Neural crest cell (in vitro differentiated cells): ENCODE measurements at places on chromosomes 1 and 21. TPM values are rescaled to one million over a fixed set of nuclear protein-coding genes. Genes with fewer than 3 reads are reported as not detected.
A peak's percentile ranks its signal among the peaks of the same experiment; 100 is the strongest.

GRCh38 chr1:244368279-244368678, 83.4 kb downstream of the ADSS2 start:
- no peak for DNase-seq

DNA sequence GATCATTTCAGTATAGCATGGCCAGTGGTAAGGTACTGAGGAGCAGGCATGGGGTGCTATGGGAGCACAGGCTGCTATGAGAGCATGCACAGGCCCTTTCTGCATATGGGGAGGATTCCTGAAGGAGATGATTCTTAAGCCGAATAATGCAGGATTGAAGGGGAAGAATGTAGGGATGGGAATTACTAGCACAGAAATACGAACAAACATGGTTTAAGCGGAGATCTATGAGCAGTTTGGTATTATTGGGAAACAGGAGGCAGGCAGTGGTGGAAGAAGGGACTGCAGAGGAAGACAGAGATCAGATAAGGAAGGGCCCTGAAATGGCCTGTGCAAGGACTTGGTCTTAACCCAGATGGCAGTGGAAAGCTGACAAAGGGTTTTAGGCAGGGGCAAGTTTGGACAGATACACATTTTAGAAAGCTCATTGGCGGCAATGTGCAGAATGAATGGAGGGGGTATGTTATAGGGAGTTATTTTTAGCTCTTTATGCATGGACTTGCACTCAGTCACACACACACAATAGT, 1.7 kb downstream of the OSCP1 start:
- no peak for DNase-seq

DNA sequence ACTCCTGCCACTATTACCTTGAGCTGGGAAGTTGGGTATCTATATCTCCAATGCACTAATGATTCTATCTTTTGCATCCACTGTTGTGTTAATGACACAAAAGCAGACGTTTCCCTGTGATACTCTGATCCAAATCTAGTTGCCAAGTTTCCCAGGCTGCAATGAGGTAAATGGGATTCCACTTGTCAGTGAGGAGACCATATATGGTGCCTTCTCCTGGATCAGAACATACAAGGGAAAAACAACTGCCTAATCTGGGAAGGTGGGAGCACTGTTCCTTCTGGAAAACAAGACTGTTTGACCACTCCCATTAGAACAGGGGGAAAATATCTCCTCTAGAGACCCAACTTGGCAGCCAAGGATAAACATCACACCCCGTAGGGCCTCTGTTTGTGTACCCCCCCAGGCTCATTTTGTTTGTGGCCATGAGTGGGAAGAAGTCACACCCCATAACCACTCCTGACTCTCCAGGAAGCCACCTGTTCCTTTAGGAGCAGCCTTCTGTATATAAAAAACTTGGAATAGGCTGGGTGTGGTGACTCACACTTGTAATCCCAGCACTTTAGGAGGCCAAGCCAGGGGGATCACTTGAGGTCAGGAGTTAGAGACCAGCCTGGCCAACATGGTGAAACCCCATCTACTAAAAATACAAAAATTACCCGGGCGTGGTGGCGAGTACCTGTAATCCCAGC, 28.5 kb upstream of the SLC6A9 start:
- no peak for DNase-seq

DNA sequence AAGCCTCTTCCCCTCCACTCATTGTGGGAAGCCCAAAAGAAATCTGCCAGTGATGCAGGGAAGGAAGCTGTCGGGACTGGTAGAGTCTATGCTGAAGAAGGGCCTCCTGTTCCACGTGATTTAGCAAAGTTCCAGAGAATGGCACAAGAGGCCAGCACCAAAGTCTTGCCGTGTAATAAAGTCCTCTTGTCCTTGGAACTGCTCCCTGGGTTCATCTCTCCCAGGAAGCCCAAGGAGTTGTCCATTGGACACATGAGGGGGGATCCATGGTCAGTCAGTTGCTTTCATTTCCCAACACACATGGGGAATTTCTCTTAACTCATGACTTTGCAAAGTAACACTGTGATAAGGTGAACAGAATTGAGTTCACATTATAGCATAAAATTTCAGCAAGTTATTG, 116.1 kb upstream of the RAB4A start:
- DNase-seq, result no peak

GRCh38 chr1:63316984-63317816, 5.2 kb upstream of the FOXD3 start:
- peak; percentile 67 for DNase-seq

DNA sequence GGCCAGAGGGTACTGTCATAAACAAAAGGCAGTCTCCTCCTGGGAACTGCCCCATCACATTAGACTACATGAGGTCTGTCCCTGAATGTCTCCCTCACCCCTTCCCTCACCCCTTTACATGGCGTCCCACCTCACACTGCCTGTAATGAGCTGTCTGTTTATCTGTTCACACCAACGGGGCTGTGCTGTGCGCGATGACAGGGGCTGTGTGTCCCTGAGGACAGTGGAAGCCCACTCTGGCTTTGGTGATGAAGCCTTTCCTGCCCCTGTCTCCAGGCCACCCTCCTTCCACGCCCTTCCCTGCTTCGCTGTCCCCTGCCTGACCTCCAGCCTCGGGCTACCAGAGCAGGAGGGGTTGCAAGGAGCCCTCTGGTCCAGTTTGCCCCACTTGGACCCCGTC, 22.7 kb downstream of the RHBG start:
- no peak for DNase-seq

DNA sequence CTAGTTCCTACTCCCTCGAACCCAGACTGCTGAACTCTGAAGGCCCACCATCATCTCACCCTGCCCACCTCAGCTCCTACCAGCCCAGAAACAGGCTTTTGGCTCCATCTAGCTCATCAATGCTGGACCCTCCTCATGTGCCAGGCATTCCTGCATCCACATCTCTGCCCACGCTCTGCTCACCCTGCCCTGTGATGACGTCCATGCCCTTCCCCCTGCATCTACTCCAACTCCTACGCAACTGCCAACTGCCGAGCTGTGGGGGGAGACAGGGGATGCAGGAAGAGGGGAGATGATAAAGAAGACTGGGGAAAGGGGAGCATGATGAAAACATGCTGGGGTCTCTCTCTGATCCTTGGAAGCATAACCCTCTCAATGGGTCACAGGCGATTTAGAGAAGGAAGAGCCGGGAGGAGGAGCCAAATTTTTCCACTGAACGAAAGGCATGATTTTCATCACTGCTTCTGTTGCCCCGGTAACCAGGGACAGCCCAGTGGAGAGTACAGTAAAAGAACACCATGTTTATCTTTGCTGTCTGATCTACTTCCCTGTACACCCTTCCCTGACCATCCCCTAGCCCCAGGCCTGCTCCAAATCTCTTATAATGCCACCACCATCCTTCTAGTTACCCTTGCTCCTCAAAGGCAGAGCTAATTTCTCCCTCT, 44.3 kb downstream of the CD34 start:
- no peak for DNase-seq

- no peak for DNase-seq
Observed at GRCh38 chr1:11850156-11850555, 2.6 kb upstream of the NPPA start.

DNA sequence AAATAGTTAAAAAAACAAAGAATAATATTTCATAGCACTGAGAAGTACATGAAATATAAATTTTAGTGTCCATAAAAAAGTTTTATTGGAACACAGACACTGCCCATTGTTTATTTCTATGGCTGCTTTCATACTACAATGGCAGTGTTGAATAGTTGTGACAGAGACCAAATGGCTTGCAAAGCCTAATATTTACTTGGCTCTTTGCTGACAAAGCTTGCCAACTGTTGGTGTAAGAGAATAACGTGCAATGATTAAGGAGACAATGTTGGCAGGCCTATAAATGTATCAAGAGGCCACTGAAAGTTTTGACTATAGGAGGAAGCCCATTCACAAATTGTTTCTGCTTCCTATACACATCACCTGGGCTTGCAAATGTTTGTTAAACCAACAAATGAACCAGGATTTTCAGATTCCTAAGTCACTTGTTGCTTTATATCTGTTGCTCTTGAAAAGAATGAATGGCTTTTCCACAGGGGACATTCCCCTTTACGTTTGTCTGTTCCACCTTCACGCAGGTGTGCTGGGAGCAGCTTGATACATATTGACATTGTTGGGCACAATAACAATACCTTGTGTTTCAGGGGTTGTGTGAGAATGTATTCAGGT, 5.5 kb upstream of the ST6GALNAC3 start:
- DNase-seq, result no peak

- no peak for DNase-seq
Observed at GRCh38 chr21:44795342-44795741, 6.3 kb downstream of the UBE2G2 start.

DNA sequence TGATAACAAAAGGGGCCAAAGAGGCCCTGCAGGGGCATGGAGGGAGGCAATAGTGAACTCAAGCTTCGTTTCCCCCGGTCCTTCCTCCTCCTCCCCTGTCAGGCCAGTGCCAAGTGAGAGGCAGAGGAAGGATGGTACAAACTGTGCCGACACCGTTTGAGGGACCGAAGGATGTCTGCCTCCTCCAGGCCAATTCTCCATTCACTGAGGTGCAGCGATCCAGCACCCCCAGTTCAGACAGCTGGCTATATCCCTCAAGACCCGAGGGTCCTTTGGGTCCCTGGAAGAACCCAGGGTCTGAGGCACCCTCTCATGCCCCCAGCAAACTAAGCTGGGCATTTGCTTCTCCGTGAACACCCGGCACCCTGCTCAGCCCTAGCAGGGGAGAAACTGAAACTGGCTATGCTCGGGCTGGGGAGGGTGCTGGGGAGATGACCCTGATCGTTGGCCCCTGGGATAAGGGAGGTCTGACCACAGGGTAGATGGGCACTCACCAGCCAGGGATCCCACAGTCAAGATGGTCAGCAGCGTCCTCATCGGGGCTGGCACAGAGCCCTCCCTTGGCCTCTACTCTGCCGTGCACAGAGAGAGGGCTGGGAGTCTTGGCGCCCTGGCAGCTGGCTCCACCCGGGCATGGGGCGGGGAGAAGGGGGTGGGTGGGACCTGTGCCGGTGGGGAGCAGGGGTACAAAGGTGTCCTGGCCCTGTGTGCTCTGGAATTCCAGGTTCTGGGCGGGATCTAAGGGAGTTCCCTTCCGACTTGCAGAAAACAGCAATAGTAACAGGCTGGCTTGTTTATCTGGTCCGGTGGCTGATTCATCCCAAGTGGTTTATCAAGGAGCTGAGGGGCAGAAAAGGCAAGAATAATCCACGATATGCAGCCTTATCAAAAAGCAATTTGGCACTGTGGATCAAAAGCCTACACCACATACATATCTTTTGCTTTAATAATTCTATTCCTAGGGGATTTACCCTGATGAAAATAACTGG, at the start of gene IL22RA1:
IL22RA1 (minus strand) TSS at position 595 of the 989 bp plus-strand sequence; CDS start at position 537, 58 bp downstream.
- DNase-seq, result no peak

DNA sequence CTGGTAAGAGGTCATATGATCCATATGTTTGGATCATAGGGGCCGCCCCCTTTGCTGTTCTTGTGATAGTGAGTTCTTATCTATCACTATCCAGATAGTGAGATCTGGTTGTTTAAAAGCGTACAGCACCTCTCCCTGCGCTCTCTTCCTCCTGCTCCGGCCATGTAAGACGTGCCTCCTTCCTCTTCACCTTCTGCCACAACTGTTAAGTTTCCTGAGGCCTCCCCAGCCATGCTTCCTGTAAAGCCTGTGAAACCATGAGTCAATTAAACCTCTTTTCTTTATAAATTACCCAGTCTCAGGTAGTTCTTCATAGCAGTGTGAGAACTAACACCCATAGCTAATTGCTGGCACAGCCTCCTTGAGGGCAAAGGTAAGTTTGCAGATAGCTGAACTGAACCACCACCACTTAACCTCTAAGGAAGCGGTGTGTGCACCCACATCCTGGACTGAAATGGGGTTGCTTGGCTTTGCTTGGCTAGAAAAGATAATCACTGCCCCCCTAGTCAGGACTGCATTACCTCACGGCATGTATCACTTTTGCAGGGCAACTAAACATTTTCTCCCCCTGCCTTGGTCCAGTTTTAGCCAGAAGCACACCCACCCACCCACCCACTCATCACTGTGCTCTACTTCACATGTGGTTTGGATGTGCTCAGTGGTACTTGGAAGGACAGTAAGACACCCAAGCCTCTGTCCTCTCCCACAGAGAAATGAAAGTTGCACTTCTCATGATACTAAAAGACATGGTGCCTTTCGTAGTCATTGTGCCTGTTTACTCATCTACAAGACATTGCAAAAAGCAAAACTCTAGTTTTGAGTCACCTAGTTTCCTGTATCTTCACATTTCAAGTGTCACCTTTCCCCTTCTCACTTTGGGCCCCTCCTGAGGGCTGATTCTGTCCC, 23.1 kb upstream of the PTAFR start:
- no peak for DNase-seq

DNA sequence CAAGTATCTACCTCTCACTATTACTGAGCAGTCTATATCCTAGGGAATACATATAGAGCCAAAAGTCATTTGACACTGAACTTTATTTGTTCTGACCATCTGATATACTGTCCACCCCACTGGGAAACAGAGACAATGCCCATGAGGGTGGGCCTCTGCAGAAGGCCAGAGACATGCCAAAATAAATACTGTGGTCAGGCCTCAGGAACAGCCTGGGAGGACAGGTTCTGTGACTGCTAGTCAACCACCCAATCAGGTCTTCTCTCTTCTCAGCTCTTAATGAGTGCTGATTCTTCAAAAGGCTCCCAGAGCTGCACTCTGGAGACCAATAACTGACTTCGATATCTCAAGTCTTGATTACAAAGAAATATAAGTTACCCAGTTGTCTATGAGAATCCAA, 5.5 kb upstream of the ANKRD35 start:
- no peak for DNase-seq

GRCh38 chr1:18907917-18908845, 5.8 kb upstream of the ALDH4A1 start:
- DNase-seq, result no peak

GRCh38 chr1:42847111-42847595, 740 bp downstream of the ZNF691 start:
- DNase-seq, result no peak

DNA sequence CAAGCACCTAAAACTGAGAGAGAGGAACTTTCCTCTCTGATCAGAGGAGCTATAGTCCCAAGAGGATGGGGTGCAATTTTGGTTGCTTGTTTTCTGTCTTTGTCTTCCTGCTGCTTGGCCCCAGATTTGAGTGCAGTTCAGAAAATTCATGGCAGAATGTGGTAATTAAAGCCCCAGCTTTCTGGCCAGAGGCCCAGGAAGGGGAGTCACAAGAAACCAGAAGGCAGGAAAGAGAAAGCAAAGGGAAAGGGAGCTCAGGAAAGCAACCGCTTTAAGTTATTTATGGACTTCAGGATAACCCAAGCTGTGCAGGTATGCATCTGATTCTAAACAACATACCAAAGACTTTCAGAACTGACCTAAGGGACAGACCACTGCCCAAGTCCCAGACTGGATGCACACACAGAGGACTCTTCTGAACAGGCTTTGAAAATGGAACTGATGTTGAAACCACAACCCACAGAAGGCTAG, 88.8 kb downstream of the ST3GAL3 start:
- no peak for DNase-seq

CFHR4 gene
- not detected in 2 replicates for total RNA-seq

LCE1D gene
- total RNA-seq, result not detected in 2 replicates

DISC1 gene
- total RNA-seq, result 11.6 and 13.7 TPM in 2 replicates

CRYBG2 gene
- 3.8 and 6.3 TPM in 2 replicates for total RNA-seq
